Myocyte (in vitro differentiated cells): ENCODE measurements at places on chromosomes 6 and 20. TPM values are rescaled to one million over a fixed set of nuclear protein-coding genes. Genes with fewer than 3 reads are reported as not detected.
A peak's percentile ranks its signal among the peaks of the same experiment; 100 is the strongest.

- DNase-seq: peak; percentile 37
Measured at GRCh38 chr6:8043221-8043620, 21.0 kb downstream of the BLOC1S5 start.

- DNase-seq: peak; percentile 17
Measured at GRCh38 chr6:136547336-136547735, 2.9 kb downstream of the MAP7 start.

- DNase-seq: peak; percentile 84
Measured at GRCh38 chr20:62080249-62080990, 14.7 kb upstream of the TAF4 start.

- DNase-seq: no peak
Measured at GRCh38 chr6:100568255-100568654, 103.5 kb upstream of the SIM1 start.

- DNase-seq: no peak
Measured at GRCh38 chr6:151292974-151293687, 53.4 kb downstream of the AKAP12 start.

DNA sequence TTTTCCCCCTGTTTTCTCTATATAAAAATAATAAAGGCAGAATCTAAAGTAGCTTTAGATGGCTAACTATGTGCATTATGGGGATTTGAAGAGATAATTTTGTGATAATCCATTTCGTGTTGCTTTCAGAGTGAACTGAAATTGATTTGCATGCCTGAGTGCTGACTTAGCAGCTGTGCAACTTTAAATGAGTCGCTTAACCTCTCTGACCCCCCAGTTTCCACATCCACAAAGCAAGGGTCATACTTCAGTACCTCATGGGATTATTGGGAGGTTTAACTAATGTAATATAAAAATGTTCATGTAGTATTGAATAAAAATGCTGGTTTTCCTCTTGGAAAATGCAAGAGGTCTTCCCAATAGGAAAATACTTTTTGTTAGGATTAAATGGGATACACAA lies 63.8 kb upstream of the FABP7 start:
- DNase-seq: no peak

DNA sequence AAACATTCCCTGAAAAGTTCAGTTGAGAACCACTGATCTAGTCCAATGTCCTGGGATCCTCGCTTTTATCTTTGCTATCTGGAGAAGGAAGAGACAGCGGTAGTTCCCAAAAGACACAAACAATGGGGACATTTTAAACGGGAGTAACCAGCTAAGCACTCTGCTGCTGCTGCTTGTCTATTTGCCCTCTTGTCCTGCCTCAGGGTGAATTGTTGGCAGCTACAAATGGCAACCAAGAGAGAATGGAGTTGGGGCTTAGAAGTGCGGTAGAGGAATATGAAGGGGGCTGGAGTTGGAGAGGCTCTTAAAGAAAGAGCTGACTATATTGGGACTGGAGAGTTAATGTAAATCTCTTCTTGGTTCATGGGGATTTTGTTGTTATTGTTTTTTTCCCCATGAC lies 6.5 kb upstream of the ZSWIM1 start:
- DNase-seq: no peak

GRCh38 chr6:124487623-124488431 lies 474.4 kb upstream of the RNF217 start:
- peak; percentile 45 for DNase-seq

DNA sequence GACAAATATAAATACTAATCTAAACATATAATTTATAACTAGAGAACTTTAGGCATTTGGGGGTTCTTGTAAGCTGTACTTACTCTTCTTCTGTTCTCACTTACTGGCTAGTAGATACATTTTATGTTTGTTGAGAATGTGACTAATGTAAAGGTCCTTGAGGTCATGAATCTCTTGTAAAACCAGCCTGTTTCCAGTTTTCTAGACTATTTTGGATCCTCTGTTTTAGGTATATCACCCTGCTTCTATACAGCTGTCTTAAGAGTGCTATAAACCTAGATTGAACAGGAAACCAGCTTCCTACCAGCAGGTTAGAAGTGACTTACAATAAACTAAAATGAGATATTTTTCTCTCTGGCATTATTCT lies 134.2 kb downstream of the PLCB4 start:
- no peak for DNase-seq

CD109 gene
- total RNA-seq: 32.3 and 49.0 TPM in 2 replicates

SLC22A3 gene
- not detected in 2 replicates for total RNA-seq
